ENCODE measurements at places on chromosomes 12 and 14.

DNA sequence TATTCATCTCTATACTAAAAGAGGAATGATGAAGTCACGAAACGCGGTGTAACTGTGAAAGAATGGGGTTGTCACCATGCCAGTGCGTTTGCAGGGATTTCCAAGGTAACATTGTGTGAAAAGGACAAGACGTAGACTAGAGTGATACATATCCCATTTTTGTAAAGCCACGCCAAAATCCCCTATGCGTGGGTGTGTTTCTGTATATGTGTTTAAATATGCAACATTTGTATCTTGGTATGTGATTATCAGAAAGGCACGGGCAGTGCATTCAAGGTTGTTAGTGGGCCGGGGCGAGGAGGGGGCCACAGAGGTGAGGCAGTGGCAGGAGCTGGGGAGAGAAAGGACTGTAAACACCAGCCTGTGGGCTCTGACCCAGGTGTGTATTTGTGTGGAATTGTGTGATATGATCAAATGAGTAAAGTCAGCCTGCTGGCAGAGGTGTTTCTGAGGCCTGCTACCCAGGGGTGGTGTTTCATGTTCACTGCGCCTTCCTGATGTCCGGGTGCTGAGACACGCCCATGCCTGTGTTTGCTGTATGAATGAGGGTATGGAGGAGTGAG lies 137.8 kb downstream of the ADGRD1 start:
- no peak for DNase-seq

DNA sequence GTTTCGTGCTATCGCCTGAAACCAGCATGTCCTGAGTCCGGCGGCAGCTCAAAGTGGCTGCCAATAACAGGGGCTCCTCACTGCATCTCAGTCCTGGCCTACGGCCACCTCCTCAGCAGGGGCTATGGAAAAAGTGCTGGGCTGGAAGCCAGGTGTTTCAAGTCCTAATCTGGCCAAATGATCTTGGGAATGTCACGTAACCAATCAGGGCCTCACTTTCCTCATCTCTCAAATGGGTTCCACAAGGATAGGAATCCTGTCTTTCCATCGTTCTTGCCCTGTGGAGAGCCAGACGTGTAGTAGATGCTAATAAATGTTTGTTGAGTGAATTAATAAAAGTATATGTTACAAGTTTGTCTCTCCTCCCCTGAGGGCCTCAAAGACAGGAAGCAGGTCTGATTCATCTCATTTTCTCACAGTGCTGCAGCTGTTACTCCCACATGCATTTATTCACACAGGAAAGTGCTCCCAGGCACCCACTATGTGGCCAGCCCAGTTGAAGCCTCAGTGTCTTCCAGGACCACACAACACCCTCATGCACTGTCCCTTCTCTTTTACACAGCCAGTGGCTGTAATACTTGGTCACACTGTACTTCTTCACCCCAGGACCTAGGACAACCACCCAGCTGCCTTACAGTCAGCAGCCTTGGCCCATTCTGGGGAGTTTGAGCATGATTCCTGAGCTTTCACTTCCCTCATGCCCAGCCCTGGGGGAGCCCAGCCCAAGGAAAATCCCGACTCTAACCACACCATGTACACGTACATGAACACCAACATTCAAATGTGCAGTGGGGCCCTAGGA lies 5.0 kb downstream of the CMKLR1 start:
- DNase-seq, result no peak

DNA sequence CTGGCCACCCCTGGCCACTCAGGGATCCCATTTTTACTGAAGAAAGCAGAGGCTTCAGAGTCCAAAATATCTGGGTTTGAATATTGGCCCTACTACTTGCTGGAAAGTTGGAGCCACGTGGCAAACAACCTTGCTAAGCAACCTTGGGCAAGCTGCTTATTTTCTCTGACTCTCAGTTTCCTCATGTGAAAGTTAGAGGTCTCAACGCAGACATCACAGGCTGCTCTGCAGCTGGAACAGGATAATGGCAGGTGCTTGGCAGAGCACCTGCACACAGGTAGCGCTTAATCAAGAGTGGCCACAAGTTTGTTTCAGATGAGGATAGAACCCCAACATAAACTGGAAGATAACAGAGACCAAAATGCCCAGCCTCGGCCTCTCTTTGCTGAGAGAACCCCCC lies 28.1 kb upstream of the CCND2 start:
- DNase-seq, result no peak

GRCh38 chr12:112900298-112901145 lies 6.2 kb upstream of the OAS1 start:
- DNase-seq, result no peak

- DNase-seq, result no peak
Measured at GRCh38 chr14:92392711-92393110, 69.7 kb downstream of the SLC24A4 start.

- no peak for DNase-seq
Measured at GRCh38 chr14:33642080-33642479, 308.8 kb downstream of the EGLN3 start.
